Stimulated activated CD8-positive, alpha-beta memory T cell treated with anti-CD3 and anti-CD28 coated beads, Interleukin-4, amount 100 ng/mL, for 1 hour (primary cell): ENCODE measurements at places on chromosomes 1 and 21.

DNA sequence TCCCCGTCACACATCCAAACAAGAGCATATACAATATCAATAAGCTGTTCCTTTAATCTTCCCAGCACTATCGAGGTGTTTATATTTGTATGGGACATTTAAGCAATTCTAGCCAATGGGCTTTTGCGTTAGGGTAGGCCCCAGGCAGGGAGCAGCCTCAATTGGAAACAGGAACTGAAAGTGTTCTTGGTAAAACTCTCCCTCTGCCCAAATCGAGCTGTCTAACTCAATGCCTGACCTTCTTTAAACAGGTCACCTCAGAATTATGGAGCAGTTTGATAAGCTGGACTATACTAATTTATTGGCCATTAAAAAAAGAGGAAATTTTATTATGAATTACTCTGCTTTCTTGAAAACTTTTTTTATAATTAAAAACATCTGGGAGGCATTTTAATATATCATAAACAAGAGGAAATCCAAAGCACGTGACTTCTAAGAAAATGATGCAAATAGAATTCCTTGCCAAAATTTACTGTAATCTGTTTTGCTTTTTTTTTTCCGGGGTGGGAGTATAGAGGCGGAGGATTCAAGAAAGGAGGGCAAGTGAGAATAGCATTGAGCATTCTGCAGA lies 498.1 kb downstream of the LMO4 start:
- DNase-seq = no peak

DNA sequence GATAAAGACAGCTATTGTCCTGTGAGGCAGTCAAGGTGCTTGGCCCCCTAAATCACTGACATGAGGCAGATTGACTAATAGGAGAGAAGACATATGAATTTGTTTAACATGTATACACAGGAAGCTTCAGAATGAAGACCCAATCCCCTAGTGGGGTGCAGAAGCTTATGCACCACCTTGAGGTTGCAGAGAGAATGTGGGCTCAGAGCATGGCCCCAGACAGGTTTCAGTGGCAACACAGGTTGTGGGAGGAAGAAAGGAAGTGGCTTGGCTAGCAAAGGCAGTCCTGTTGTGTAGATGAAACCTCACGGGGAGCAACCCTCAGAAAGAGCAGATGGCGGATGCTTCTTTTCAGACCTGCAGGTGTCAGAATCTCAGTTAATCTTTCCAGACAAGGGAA lies 37.0 kb upstream of the PARP1 start:
- DNase-seq = no peak

GRCh38 chr1:13554798-13555197 lies 28.8 kb upstream of the PDPN start:
- DNase-seq = no peak

DNA sequence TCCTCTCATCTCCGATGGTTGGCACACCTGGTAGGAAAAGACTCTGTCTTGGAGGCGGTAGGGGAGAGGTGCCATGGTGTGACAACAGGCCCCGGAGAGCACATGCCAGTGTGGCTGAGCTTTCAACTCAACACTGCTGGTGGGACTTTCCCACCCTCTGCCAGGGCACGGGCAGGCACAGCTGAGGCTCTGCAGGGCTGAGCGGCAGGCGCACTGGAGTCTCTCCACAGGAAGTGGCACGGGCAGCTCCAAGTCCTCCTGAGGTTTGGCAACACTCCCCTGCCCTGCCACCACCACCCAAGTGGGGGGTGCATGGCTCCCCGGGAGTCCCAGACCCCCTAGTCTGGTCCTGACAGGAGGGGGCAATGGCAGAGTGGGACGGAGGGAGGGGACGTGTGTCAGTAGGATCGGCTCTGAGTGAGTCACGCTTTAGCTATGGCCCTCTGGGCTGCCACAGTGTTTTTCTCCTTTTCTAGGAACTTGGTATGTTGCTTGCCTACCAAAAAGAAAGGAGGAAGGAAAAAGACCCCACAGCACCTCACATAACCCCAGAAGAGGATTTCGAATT lies 27.3 kb upstream of the EVA1B start:
- no peak for DNase-seq

GRCh38 chr1:108719656-108720435 lies 7.1 kb downstream of the FNDC7 start:
- no peak for DNase-seq

- DNase-seq = no peak
Observed at GRCh38 chr1:200354243-200354642, 55.6 kb downstream of the ZNF281 start.
